ENCODE measurements at places on chromosomes 2 and 18.

DNA sequence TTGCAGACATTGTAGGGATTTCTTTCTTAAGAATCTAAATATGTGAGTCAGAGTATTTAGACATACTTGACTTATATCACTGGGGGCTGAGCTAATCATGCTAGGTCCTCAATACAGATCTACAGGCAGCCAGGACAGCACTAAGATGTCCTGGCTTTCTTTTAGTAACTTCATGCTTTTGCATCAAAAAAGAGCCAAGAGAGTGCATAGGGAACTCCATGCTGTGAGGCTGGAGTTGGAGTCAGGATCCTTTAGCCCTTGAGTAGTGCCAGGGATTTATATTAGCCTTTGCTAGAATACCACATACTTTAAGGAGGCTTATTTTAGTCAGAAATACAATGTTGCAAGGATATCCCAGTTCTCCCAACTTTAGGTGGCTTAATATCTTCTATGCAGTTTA lies 289.7 kb downstream of the CCDC85A start:
- no peak for DNase-seq

GRCh38 chr2:238438856-238439849 lies 12.4 kb downstream of the ASB1 start:
- peak; percentile 1 for DNase-seq

DNA sequence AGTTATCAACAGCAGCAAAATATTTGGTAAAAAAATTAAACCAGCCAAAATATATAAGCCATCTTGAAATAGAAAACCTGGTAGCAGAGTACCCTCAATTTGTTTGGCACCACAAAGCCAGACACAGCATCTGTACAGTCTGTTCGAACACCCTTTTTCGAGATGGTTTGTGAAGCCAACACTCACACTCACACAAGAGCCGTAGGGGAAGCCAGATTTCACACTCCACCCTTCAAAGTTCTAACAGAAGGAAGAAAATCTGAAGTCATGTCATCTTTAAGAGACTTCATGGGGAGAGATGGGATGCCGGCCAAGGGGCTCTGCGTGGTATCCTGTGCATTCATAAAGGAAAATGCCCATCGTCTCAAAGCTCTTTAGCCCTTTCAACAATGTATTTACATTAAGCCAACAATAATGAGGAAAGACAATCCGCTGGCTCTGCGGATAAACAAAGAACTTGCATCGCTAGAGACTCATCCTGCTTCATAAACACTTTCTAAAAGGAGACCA lies 451.5 kb upstream of the CHST9 start:
- no peak for DNase-seq

DNA sequence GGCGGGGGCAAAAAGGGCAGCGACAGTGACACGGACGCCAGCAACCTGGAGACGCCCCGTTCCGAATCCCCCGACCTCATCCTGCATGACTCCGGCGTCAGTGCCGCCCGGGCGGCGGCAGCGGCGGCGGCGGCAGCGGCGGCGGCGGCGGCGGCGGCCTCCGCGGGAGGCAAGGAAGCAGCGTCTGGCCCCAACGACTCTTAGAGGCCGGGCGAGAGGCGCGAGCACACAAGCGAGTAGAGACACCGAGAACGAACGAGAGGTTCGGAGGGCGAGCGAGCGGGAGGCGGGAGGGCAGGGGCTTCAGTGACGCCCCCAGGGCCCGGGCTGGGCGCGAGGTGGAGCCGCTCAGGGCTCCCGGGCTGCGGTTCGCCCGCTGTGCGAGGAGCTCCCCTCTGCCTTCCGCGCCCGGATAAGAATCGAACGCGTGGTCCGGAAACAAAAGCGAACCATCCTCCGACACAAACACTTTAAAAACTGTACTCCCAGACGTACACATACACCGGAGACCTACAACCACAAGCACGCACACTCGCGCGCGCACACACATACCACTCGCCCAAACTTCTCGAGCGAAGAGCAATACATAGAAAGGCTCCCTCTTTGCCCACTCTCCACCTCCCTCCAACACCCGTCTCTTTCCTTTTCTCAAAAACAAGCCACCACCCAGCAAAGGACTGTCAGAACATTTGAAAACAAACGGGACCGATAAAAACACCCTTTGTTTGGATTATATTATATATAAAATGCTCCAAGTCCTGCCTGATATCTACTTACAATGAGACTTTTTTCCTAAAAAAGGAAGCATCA lies 2.8 kb downstream of the SP9 start:
- DNase-seq, result no peak

GRCh38 chr2:152606081-152606480 lies 111.2 kb downstream of the PRPF40A start:
- no peak for DNase-seq

- no peak for DNase-seq
These were observed 121.8 kb upstream of the FN1 start for GRCh38 chr2:215557701-215558100.

DNA sequence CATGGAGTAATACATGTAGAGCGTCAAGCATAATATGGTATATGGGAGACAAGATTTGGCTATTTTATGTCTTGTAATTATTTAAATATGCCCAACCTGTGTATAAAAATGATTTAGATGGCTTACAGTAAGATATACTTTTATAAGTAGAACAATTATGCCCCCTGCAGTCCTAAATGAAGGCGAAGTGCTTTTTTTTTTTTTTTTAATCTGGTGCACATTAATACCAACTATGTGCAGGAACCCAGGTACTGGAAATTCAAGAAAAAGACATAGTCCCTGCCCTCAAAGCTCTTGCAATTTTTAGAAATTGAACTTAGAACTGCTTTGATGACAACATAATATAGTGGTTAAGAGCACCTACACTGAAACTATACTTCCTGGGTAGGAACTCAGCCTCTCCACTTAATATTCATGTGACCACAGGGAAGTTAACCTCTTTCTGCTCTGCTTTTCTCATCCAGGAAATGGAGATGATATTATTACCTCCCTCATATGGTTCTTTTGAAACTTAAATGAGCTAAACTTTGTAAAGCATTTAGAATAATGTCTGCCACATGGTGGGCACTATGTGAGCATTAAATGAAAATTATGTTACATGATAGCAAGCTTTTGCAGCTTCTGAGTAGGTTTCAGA lies 38.1 kb downstream of the AFTPH start:
- peak; percentile 55 for DNase-seq

DNA sequence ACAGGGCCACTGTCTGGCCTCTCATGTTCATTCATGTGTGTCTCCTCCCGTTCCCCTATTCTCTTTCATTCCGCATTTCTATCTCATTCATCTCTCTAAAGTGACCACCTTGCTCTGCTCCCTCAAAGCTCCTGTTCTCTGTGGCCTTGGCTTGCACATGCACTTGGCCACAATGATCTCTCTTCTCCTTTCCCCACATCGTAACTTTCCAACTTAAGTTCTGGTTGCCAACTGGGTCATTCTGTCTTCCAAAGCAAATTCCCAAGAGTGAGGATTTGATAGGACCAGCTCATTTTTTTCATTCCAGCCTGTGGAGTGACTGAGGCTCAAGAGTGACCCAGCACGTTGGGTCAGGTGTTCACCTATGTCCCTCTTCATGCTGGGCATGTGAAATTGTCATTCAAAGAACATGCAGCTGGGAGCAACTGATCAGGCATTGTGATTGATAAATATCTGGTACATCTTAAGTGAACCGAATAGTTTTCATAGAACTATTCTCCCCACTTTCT lies 14.3 kb upstream of the ITGA6 start:
- DNase-seq, result no peak

GRCh38 chr2:163732727-163733126 lies 3.1 kb downstream of the FIGN start:
- no peak for DNase-seq

DNA sequence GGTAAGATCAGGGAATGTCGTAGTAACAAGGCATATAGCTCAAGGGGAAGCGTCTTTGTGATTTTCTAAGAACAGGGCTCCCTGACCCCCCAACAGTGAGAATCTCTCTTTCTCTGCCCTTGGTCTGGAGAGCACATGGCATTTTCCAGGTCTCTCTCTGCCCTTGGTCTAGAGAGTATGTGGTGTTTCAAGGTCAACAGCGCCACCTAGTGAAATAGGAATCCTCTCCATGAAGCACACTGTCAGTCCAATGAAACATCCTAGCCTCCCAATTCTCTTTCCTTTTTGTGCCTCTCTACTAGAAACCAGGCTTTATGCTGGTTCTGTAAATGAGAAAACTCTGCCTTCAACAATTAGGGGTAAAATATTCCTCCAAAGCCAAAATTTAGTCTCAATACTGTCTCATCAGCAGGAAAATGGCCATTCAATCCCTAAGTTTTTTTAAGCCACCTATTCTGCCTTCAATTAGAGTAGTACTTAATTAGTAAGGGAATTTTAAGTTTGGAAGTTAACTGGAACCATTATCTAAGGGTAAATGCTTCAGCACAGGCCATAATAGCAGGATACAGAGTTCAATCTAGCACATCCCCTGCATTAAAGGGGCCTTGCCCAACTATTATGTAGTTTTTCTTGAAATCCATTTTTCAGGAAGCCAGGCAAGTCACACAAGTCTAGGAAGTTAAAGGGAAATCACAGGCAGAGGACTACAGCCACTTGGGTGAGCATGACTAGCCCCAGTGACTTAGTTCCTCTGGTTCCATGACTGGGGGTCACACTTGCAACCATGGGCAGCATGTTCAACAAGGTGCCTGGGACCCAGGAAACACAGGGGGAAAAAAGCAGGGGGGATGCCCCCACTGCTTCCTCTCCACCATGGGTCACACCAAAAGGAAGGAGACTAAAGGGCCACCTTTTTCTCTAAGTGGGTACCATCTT lies 12.4 kb downstream of the DYM start:
- peak; percentile 73 for DNase-seq

DNA sequence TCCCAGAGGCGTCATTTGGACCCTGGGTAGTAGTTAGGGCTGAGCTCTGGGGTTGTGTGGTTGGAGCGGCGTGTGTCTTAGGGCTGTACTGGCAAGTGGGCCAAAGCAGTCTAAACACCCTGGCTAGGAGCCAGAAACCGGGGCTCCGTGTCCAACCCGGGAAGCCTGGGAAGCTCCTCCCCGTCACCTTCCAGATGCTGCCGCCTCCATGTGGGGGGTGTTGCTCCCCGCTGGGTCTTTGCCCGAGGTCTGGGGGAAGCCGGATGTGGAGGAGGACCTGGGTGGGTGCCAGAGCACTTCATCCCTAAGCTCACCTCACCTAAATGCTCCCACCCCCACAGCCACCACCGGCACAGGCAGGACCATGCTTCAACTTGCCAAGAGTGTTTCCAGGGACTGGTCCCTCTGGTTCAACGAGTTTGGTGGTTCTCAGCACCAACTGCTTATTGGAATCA lies 25.4 kb downstream of the TET3 start:
- DNase-seq, result no peak

GRCh38 chr2:223060201-223060825 lies 8.3 kb downstream of the KCNE4 start:
- no peak for DNase-seq

DNA sequence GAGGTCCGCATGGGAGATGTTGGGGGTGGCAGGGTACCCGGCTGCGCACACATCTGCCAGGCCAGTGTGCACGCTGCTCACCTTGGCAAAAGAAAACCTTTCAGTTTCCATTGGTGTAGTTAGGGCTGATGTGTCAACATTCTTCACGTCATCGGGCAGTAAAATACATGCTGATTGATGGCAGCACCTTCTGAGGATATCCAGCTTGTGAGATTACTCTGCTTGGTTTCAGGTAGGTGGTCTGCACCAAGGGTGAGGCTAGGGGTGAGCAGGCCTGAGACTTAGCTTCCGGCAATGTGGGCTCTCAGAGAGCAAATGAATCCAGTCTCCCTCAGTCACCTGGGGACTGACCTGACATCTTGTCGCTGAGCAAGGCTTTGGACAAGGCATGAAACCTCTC lies 19.3 kb upstream of the ACKR3 start:
- DNase-seq, result no peak

GRCh38 chr18:48319801-48320638 lies 89.2 kb downstream of the ZBTB7C start:
- DNase-seq, result no peak

GRCh38 chr18:9319333-9319732 lies 15.2 kb upstream of the TWSG1 start:
- DNase-seq, result no peak

DNA sequence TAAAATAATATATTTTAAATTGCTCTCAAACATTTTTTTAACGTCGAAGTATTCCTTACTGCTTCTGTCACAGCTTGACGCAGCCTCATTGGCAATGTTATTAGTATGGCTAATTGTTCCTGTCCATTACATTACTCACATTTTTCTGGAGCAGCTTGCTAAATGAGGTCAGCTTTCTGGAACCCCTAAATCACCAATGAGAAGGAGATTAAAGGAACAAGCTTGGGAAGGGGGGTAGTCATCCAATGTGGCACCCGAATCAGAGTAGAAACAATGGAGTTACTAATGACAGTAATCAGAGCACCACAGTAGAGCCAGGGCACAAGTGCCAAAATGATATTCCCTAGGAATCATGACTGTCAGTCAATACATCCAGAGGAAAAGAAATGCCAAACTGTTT lies 5.1 kb downstream of the NEUROD1 start:
- DNase-seq, result no peak

DNA sequence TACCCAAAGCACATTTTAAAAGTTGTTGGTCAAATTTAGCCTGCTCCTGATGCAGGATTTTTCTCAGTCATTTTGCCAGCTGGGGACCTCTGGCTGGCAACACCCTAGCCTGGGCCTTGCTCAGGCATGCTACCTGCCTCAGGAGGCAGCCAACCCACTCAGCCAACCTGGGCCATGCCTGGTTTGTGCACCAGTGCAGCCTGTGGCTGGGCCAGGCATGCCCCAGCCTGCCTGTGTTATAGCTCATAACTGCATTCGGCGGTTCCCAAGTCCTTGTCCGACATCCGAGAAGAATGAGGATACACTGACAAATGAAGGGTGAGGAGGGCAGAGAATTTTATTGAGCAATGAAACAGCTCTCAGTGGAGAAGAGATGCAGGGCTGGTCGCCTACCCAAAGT lies 608.0 kb downstream of the SUCLG1 start:
- DNase-seq, result no peak
